Activated CD8-positive, alpha-beta memory T cell treated with anti-CD3 and anti-CD28 coated beads, Interleukin-2, amount 10 ng/mL, durations not matched to agents 7 days and 5 days (primary cell): ENCODE measurements at places on chromosomes 7 and 10. TPM values are rescaled to one million over a fixed set of nuclear protein-coding genes. Genes with fewer than 3 reads are reported as not detected.

- DNase-seq, result no peak
Measured at GRCh38 chr7:75054744-75055143, 18.9 kb downstream of the RCC1L start.

DNA sequence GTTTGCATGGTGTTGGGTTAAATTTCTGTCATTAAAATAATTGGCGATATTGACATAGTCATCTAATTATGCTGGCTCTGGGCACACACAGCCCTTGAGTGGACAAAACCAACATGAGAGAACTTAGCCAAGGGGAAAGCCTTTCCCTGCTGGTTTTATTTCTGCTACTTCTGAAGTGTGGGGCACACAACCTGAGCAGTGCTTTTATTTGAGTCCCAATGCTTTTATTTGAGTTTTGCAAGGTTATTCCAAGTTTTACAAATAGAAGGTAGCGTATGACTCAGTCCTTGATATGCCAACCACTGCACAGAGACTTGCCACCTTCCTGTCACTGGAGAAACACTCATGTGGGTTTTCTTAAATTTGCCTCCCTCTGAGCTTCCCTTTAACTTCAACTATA, 145.7 kb downstream of the EGFR start:
- no peak for DNase-seq

GPR15LG gene
- total RNA-seq, result not detected

DNA sequence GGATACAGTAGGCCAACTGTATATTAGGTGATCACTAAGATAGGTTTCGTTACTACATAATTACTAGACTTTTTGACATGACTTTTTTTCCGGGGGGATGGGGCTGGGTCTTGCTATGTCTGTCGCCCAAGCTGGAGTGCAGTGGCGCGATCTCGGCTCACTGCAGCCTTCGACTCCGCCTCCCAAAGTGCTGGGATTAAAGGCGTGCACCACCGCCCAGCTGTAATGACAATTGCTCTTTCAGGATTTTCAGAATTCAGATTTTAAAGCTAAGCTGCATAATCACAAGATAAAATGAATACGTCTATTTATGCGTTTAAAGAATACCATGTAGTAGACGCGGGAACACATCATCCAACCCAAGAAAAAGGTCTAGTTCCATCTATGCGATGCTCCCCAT, 982 bp downstream of the IDI1 start:
- peak; percentile 51 for DNase-seq

GRCh38 chr7:739983-740942, 13.2 kb upstream of the PRKAR1B start:
- DNase-seq, result no peak

OR2A42 gene
- not detected for total RNA-seq

SCIN gene
- 1.4 TPM for total RNA-seq

VWA2 gene
- total RNA-seq, result not detected

CHRM2 gene
- not detected for total RNA-seq

DNA sequence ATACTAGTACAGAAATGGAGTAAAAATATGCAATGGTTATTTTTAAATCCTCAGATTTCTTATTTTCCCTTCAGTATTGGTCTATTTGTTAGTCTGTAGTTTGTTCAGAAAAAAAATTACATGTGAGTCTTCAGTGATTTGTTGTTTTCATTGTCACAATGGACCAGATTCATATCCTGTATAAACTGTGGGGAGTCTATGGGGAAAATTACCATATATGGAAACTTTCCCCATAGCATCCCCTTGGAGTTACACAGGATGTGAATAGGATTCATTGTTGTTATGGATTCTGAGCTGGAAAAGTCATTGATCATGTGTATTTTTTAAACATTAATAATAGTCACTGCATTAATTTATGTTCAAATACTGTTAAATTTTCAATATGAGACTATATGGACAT, 72.6 kb downstream of the ST7 start:
- no peak for DNase-seq

DNA sequence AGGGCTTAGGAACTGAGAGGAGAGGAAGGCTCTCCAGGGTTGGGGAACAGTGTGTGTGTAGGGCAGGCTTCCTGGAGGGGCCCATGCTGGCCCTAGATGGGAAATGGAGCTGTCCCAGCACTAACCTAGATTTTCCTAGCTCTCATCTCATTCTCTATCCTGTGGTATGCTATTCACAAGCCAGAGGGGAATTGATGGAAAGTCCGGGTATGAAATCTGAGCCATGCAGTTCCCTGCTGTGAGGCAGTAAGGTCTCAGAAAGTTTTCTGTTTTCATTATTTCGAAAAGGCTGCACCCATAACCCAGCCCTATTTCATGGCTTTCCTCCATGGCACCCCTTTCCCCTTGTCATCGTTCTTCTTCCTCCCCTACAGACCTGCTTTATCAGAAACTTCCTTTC, 220.3 kb downstream of the RPS24 start:
- DNase-seq, result no peak

DNA sequence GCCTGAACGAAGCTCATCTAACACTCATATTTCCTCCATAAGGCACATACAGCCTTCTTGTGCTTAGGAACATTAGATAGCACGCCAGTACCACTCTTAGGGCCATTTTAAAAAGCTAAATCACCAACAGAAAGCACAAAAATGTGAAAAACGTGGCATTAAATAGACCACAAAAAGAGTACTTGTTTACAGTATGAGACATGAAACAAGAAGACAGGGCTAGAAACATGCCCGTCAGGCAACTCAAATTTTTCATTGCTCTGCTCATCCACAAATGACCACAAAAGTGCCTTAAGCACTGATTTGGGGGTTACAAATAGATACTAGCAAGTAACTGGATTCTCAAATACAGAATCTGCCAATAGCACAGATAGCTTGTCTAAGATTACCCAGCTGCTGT, 67.8 kb downstream of the ELMO1 start:
- no peak for DNase-seq

DNA sequence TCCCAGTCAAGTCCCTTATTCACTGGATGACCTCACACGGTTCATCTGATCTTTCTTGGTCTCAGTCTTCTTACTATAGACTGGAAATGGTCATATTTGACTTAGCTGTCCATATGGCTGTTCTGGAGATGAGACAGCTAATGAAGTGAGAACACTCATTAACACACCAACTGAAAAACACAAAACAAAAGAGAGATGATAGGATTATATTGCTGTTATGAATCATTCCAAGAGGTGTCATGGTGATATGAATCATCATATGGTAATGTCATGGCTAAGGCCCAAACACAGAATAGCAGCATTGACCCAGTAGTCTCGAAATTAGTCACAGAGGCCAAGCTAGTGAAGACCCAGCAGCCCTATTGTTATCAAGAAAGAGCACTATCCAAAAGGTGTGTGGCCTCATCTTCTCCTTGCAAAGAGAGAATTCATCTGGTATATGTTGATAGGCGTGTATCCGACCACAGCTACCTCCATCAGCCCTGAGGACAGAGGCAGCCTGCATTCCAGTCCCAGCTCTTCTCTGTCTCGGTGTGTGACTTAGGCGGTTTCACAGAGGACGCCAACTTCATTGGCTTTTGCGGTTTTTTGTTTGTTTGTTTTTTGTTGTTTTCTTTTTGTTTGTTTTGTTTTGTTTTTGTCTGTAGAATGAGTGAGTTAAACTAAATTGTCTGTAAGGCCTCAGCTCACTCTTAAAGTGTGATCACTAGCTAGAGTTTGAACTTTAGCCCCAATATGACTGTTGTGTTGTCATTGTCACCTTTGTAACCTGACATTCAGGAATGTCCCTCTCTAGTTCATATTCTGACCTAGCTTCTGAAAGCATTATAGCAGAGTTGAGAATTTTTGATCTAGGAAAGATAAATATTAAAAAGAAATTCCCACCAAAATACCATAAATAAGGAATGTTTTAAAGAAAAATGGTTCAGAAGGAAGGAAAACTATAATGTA, 97.4 kb upstream of the PDCD4 start:
- DNase-seq, result peak; percentile 88
